ENCODE measurements at places on chromosomes 2 and 18.

DNA sequence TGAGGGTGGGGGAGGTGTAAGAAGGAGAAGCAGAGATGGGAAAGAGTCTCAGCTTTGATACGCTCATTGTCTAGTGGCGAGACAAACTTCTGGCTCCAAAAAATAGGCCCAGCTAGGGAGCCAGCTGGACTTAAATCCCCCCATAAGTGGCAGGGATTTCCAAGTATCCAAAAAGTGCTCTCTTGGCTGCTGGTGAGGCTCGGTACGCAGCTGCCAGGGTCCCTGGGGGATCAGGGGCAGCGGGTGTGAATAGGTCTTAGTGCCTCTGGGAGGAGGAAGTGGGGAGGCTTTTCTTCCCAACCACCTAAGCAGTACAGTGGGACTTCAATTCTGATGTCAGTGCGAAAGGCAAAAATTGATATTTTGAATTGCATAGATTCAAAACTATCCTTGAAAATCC lies 73.5 kb downstream of the ALK start:
- no peak for DNase-seq

GRCh38 chr2:216754812-216755211 lies 59.5 kb upstream of the IGFBP5 start:
- no peak for DNase-seq

DNA sequence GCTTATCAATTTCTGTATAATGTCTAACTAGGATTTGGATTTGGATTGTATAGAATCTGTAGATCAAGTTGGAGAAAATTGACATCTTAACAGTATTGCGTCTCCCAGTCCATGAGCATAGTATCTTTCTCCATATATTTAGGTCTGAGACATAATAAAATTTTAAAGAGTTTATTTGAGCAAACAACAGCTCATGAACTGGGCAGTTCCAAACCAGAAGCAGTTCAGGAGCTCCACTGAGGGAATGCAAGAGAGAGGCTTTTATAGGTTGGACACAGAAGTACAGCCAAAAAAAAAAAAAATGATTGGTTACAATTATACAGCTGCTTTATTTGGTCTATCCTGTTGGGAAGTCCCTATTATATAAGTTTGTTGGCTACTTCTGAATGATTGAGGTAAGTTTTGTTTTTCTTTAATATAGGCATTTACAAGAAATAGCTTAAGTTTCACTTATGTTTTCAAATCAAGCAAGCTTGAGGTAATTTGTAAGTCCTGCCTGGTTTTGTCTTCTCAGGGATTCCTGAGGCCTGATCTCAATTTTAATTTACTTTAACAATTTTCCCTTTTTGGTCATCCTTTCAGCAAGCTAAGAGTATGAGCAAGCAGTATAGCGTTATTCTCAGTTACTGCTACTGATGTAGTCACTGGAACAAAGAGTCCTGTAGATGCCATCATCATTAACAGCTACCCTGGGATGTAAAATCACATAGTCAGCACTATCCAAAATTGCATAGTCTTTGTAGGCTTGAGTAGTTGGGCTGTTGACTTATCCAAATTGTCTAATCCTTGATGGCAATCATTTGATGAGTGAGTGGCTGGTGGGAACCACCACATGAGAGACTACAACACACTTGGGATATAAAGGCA lies 27.5 kb upstream of the RUFY4 start:
- no peak for DNase-seq

GRCh38 chr18:39455285-39455684 lies 1889.7 kb upstream of the CELF4 start:
- DNase-seq, result no peak

GRCh38 chr18:65938592-65939372 lies 188.0 kb downstream of the CDH7 start:
- peak; percentile 50 for DNase-seq

- DNase-seq, result no peak
These were observed 175.1 kb upstream of the ID2 start for GRCh38 chr2:8506746-8507145.

- no peak for DNase-seq
These were observed 321.4 kb downstream of the IRS1 start for GRCh38 chr2:226478109-226478809.

DNA sequence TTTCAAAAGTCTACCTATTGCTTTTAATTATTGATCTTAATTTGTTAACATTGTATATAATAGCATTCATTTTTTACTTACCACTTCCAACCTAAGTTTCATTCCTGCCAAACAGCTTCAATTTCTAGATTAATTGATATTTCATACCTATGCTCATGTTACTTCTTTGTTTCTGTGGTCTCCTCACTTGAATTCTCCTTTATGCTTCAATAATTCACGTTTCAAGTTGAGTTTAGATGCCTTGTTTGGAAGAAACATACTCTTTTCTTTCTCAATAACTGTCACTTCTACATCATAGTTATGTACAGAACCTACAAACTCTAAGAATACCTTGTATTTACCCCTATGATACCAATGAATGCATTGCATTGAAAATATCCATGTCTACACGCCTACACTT lies 862.2 kb upstream of the LRATD1 start:
- DNase-seq, result no peak

- no peak for DNase-seq
These were observed 227.1 kb downstream of the ARHGAP15 start for GRCh38 chr2:143356336-143356735.

GRCh38 chr2:233492078-233492477 lies 74.5 kb downstream of the USP40 start:
- no peak for DNase-seq

GRCh38 chr2:128513116-128513960 lies 194.7 kb upstream of the HS6ST1 start:
- DNase-seq, result no peak

GRCh38 chr2:165060411-165060810 lies 105.1 kb upstream of the SLC38A11 start:
- no peak for DNase-seq

DNA sequence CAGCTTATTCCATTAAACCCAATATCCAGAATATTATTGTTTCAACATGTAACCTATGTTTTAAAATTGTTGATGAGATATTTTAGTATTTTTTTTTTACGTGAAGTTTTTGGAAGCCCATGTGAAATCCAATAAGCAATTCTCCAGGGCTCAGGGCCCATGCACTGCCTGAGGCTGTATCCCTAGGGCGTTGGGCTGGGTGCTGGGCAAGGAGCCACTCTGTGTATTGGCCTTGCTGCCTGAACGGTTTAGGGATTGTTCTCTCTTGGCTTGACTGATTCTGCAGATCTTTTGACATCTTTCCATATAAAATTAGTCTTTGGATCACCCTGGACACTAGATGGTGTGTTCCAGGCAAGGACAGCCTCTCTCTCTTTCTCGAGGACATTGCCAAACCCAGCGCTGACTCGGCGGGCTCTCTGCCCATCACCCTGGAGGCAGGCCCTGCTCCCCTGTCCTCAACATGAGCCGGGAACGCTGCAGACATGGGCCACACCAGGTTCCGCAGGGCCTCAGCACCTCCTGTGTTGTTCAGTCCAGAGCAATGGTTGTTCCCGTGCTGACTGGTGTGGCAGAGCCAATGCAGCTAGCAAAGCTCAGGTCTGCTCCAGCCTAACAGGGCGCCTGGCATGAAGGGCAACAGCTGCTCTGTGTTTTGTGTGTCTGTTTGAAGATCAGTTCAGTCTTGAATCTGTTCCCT lies 163.0 kb downstream of the SEPTIN10 start:
- no peak for DNase-seq

GRCh38 chr2:151103551-151103950 lies 158.1 kb downstream of the RBM43 start:
- no peak for DNase-seq

DNA sequence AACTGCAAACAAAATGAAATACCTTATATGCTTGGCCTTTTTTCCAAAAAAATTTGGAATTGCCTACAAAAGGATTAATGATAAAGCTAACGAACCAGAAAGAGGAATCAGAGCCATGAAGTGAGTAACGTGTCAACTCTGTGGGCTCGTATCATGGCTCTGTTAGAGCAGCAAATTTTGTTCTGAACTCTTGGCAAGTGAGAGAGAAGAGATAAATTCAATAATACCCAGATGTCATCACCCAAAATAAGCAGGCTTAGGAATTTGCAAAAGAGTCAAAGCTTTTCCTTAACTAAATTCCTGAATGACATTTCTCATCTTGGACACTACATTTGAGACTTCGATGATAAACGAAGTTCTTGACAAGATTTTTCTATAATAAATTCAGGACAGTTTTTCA lies 4.4 kb downstream of the TXNDC2 start:
- DNase-seq, result no peak

- DNase-seq, result no peak
These were observed 3.3 kb upstream of the NETO1 start for GRCh38 chr18:72871091-72871490.

GRCh38 chr2:68108120-68108519 lies 45.3 kb upstream of the C1D start:
- no peak for DNase-seq

DNA sequence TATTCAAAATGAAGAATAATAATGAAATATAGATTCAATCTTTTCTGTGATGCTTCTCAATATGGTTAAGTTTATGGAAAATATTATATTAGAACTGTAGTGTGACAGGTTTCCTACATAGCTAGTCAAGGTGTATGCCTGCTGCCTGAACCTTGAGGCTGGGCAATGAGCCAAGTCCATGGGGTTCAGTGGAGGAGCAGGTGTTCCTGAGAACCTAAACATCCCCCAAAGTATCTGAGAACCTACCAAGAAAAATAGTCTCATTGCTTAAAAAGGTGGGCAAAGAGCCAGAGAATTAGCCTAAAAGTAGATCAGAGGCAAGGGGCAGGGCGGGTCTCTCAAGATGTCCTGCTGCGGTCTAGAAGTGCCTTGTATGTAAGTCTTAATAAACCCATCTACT lies 185.9 kb upstream of the SPHKAP start:
- no peak for DNase-seq

- DNase-seq, result no peak
These were observed 34.3 kb upstream of the CD226 start for GRCh38 chr18:69981948-69982347.

DNA sequence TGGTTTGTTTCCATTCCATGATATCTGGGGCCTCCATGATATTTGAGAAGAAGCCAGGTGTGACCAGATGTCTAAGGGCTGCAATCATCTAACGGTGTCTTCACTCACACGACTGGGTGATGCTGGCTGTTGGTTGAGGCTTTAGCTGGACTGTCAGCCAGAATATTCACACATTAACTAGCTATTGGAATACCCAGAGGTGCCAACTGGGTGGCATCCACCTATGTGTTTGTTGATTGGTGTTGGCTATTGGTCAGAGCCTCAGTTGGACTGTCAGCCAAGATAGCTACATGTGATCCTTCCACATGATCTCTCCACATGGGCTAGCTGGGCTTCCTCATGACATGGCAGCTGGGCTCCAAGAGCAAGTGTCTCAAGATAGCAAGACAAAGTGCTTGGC lies 117.4 kb downstream of the CDCA7 start:
- no peak for DNase-seq

DNA sequence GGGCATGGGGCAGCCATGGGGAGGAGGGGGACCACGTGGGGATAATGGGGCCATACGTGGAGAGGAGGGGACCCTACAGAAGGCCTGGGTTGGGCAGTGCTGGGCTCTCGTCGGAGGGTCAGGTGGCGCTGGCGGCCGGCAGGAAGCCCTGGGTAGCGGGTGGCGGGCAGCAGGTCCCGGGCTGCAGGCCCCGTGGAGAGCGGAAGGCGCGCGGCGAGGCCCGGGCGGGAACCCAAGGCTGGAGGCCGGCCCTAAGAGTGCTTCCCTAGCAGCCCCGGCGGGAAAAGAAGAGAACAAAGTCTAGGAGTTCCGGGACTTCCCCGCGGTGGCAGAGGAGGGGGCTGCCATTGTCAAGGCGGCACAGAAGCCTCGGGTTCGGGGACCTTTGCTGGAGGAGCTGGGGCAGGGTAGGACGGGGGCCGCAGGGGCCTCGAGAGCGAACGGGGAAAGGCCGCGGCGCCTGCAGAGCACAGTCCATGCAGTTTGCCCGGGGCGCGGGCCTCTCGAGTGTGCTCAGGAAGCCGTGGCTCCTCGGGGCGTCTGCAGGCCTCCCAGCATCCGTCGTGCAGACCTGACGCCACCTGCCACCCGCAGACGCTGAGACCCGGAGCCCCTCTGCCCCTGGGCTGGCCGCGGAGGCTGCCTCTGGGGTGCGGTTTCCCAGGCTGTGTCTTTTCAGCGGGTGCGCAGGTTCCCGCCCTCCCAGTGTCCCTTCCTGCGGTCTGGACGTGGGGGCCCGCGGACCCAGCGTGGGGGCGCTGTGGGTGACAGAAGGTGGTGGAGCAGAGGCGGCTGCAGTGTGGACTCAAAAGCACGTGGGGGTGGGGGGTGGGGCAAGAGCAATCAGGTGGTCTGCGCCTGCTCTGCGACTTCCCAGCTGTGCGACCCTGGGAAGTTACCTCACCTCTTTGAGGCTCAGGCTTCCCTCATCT lies 19.4 kb upstream of the NCL start:
- no peak for DNase-seq

- DNase-seq, result peak; percentile 67
These were observed 68.3 kb upstream of the PPM1B start for GRCh38 chr2:44100351-44100750.

- DNase-seq, result no peak
These were observed 36.5 kb downstream of the GALM start for GRCh38 chr2:38702413-38702812.

DNA sequence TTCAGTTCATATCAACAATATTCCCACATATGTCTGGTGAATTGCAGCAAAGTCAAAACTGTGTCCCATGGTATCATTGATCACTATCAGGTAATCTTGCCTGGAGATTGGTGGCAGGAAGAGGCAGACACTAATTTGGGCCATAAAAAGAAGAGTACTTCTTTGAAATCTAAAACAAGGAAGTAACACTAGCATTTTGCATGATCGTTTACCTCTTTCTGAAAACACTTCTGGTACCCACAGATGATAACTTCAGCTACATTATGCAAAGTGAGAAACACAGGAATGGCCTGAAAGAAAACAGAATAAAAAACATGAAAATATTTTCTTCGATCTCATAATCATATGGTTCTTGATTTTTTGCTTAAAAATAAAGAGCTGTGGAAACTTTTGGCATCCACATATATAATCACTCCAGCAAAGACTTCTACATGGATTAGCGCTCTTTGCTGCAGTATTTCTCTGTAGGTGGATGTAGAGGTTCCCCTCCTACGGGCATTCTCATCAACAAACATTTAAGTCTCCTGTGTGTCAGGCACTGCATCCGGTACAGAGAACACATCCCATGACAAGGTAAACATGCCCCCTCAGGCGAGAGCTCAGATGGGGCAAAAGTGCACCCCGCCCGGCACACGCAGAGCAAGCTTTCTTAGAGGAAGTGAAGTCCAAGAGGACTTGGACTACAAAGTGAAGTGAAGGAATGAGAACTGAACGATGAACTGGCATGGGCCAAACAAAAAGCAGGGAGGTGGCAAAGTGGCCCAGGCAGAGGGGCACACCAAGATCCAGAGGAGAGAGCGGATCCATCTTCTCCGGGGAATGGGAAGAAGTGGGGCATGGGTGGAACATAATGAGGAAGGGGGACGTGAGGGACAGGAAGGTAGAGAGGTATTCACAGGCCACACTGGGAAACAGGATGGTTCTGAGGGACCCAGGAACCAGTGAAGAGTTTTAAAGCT lies 68.0 kb upstream of the RIOK3 start:
- peak; percentile 16 for DNase-seq

GRCh38 chr18:25568986-25569385 lies 217.0 kb upstream of the ZNF521 start:
- DNase-seq, result no peak

All from KBM-7 (cell line).